ENCODE measurements at places on chromosomes 7 and 10.

- DNase-seq = no peak
Measured at GRCh38 chr10:78165617-78166016, 132.0 kb downstream of the RPS24 start.

GRCh38 chr7:71221549-71221948 is 89.6 kb downstream of the GALNT17 start:
- DNase-seq = no peak

GRCh38 chr7:71860572-71860971 is 551.6 kb downstream of the CALN1 start:
- DNase-seq = no peak

DNA sequence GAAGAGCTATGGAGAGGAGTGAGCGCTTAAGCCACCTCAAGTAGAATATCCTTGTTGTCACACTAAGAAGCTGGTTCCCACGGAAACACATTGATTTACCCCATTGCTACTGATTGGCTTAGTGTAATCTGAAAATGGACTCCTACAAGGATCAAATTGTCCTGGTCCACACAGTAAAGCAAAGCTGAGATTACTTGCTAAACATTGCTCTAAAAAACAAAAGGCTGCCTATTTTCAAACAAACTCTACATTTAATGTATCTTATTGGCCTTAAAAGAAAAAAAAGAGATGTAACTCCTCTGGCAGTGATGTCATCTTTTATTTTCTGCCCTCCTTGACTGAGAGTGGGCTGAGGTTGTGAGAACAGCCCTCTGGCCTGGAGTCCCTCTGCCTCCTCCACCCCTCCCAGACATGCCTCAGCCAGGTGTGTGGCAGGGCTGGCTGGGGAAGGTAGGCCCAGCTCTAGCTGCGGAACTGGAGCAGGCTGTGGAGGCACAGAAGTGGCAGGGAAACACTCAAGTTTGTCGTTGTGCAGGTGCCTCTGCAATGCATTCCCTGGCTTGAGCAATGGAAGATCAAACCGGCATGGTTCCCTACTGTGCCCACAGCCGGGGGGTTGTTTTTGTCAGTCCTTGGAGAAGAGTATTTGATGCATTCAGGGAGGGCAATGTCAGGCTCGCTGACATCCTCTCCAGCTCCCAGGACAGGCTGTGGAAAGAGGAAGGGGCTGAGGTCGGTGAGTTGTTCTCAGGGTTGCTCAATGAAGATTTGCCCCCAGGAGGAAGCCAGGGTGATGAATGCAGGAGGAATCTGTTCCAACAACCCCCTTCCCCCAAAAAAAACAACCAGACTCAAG is 9.1 kb downstream of the KLF6 start:
- DNase-seq = no peak

GRCh38 chr7:94420328-94420727 is 25.6 kb downstream of the COL1A2 start:
- no peak for DNase-seq

- DNase-seq = no peak
Measured at GRCh38 chr7:139538881-139539635, 15.6 kb downstream of the CLEC2L start.

GRCh38 chr10:22252224-22252800 is 34.5 kb upstream of the EBLN1 start:
- no peak for DNase-seq

- no peak for DNase-seq
Measured at GRCh38 chr10:27399871-27400270, 104.2 kb upstream of the RAB18 start.

- no peak for DNase-seq
Measured at GRCh38 chr10:94146746-94147145, 153.0 kb downstream of the PLCE1 start.

GRCh38 chr7:1810521-1810920 is 140.4 kb downstream of the ELFN1 start:
- no peak for DNase-seq

DNA sequence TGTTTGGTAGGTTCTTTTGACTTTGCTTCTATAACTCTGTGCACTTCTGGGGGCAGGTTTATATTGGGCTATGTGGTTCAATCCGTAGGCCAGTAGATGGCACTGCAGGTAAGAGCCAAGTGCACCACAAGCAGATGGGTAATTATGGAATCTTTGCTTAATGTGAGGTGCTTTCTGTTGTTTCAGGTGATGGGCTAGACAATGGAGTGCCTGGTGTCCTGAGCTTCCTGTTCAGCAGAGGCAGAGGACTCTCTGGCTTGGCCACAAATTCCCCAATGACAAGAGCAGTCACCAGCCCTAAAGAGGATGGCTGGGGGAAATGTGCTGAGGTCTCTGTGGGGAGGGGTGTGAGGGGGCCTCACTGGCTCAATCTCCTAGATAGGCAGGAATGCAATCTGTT is 455.0 kb downstream of the CCSER2 start:
- DNase-seq = no peak

GRCh38 chr7:141097430-141097829 is 23.6 kb downstream of the TMEM178B start:
- no peak for DNase-seq

DNA sequence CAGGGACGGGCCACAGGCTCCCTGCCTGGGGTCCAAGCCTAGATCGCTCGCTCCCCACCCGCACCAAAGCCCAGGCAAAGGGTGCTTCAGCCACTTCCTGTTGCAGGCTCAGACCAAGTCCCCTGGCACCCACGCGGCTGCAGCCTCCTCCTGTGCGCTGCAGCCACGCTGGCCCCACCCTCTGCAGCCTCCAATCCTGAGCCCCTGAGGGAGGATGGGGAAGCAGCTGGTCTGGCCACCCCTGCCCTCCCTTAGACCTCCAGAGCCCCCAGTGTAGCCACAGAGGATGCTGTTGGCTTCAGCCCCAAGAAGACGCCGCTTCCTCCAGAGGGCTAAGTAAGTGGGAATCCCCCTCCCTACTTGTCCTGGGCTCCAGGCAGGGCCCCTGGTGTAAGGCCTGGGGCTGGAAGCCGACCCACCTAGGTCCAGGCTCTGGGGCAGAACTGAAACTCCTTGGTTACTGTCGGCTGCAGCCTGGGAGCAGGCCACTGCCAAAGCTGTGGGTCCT is 9.4 kb downstream of the LIMK1 start:
- DNase-seq = no peak

DNA sequence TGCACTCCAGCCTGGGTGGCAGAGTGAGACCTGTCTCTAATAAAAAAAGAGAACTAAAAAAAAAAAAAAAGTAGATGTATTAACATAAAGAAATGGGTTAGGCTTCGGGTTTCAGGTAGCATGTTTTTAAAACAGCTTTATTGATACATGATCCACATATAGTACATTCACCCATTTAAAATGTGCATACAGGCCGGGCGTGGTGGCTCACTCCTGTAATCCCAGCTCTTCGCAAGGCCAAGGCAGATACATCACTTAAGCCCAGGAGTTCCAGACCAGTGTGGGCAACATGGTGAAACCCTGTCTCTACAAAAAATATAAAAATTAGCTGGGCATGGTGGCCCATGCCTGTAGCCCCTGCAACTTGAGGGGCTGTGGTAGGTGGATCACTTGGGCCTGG is 39.5 kb downstream of the SNX10 start:
- DNase-seq = no peak

- no peak for DNase-seq
Measured at GRCh38 chr7:17123020-17123419, 175.4 kb upstream of the AHR start.

- no peak for DNase-seq
Measured at GRCh38 chr10:112967200-112967599, 17.2 kb downstream of the TCF7L2 start.

GRCh38 chr10:132592790-132593383 is 55.3 kb downstream of the INPP5A start:
- DNase-seq = no peak

Data from stimulated activated CD4-positive, alpha-beta T cell treated with anti-CD3 and anti-CD28 coated beads, Interleukin-15, amount 100 ng/mL, for 48 hours (primary cell).